ENCODE measurements at places on chromosomes 3 and 15.

DNA sequence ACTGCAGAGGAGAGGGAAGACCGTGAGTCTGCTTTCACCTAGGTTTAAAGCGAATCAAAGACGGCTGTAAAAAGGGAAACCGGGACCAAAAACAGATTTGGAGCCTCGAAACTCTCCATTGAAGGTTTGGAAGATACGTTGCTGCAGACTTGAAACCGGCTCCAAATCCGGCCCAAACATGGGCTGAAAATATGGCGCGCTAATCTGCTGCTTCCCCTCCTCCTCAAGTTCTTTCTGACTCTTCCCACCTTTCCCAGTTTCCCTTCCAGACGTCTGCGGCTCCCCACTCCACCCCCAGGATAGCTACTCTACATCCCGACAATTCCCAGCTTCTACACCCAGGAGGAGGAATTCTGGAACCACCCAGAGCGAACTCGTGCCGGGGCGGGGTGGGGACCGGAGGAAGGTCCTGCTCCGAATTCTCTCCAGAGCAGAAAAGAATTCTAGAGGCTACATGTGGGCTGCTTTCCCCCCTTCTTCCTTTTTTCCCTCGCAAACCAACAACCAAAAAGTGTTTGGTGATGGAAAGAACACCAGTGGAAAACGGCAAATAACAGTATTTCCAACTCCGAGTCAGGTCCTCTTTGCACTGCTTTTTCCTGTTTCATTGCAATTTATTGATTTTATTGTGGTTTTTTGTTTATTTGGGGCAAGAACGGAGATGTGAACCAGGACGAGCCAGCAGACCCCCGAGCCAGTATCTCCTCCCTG lies 8.5 kb downstream of the EOMES start:
- H3K4me3 ChIP-seq = peak overlapping the region; percentile 54
- H3K27me3 ChIP-seq = peaks cover 55% of the 10 kb centered on the region
- H3K27ac ChIP-seq = no peak overlapping the region
- H3K36me3 ChIP-seq = no peaks in the 10 kb centered on the region
- H3K4me1 ChIP-seq = peaks cover 19% of the 10 kb centered on the region

- H3K36me3 ChIP-seq = no peaks in the 10 kb centered on the region
- H3K27me3 ChIP-seq = no peaks in the 10 kb centered on the region
- no peak overlapping the region for H3K4me3 ChIP-seq
- DNase-seq = no peak
Measured at GRCh38 chr3:65855370-65856100, 183.2 kb downstream of the MAGI1 start.

DNA sequence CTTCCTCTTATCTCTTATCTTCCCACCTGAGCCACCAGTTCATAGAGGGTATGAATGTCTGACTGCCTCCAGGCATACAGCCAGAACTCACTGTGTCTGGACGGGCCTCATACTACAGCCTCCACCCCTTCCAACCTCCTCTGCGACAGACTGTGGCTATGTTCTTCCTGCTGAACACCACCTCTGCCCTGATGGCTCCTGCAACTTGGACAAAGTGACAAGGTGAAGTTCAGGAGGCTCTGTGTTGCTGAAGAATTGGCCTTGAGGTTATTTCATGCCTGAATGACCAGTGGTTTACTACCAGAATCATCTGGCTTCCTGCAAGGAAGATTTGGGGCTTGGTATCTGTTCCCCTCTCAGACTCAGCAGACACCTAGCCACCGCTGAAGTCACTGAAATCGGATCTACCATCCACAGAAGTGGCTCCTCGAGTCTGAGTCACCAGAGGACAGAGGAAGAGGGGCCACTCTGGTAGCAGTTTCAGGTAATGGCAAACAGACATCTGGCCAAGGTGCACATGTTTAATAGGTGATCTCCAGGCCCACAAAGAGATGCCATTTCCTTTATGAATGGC lies 14.2 kb upstream of the ULK3 start:
- DNase-seq = no peak
- no peak overlapping the region for H3K27ac ChIP-seq
- H3K4me1 ChIP-seq = peaks cover 25% of the 10 kb centered on the region
- no peak overlapping the region for H3K4me3 ChIP-seq
- no peaks in the 10 kb centered on the region for H3K27me3 ChIP-seq

GRCh38 chr3:151379083-151379734 lies 5.3 kb downstream of the P2RY12 start:
- H3K4me1 ChIP-seq = peaks cover 7% of the 10 kb centered on the region
- no peaks in the 10 kb centered on the region for H3K27me3 ChIP-seq
- H3K36me3 ChIP-seq = no peaks in the 10 kb centered on the region
- no peak for DNase-seq
- no peak overlapping the region for H3K27ac ChIP-seq

All from upper lobe of right lung (tissue), 1 donor.